Neural crest cell (in vitro differentiated cells): ENCODE measurements at places on chromosomes 13 and 19. TPM values are rescaled to one million over a fixed set of nuclear protein-coding genes. Genes with fewer than 3 reads are reported as not detected.

DNA sequence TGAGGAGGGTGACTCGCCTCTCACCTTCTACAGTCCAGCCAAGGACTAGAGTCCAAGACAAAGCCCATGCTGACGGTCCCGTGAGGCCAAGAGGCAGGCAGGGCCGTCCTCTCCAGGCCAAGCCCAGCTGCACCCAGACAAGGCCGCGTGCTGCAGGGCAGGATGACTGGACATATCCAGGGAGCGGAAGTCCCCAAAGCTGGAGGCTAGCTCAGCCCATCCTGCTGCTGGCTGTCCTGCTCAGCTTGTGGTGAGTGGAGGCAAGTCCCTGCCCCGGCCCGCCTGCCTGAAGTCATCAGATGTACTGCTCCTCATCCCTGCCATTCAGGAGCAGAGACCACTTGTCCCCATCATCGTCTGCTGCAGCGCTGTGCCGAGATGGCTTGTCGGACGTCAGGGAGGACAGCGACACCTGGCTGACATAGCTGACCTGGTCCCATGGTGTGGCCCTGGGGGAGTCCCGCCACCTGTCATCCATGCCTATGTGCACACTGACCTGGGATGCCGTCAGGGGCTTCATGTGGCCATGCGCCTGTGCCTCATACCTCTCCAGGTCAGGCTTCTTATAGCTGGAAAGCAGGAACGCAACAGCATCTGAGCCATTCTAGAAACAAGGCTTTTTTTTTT lies 72.8 kb downstream of the CCDC70 start:
- H3K36me3 ChIP-seq: peaks cover 2% of the 10 kb centered on the region
- no peak overlapping the region for H3K27ac ChIP-seq
- DNase-seq: no peak
- H3K27me3 ChIP-seq: no peaks in the 10 kb centered on the region
- H3K4me1 ChIP-seq: no peaks in the 10 kb centered on the region

DNA sequence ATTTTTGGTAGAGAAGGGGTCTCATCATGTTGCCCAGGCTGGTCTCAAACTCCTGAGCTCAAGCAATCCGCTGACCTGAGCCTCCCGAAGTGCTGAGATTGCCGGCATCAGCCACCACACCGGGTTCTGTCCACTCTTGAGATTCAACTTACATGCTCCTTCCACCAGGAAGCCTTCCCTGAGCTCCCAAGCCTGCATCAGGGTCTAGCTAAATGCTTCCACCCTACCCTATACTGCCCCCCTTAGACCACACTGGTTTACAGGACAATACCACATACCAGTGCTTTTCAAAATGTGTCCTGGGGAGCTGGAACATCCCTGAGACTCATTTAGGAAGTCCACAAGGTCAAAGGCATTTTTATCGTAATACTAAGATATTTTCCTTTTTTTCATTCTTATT lies 15.1 kb upstream of the CACNG8 start:
- no peak overlapping the region for H3K27ac ChIP-seq
- peaks cover 56% of the 10 kb centered on the region for H3K27me3 ChIP-seq
- H3K4me1 ChIP-seq: peaks cover 4% of the 10 kb centered on the region
- DNase-seq: no peak
- H3K36me3 ChIP-seq: no peaks in the 10 kb centered on the region

DNA sequence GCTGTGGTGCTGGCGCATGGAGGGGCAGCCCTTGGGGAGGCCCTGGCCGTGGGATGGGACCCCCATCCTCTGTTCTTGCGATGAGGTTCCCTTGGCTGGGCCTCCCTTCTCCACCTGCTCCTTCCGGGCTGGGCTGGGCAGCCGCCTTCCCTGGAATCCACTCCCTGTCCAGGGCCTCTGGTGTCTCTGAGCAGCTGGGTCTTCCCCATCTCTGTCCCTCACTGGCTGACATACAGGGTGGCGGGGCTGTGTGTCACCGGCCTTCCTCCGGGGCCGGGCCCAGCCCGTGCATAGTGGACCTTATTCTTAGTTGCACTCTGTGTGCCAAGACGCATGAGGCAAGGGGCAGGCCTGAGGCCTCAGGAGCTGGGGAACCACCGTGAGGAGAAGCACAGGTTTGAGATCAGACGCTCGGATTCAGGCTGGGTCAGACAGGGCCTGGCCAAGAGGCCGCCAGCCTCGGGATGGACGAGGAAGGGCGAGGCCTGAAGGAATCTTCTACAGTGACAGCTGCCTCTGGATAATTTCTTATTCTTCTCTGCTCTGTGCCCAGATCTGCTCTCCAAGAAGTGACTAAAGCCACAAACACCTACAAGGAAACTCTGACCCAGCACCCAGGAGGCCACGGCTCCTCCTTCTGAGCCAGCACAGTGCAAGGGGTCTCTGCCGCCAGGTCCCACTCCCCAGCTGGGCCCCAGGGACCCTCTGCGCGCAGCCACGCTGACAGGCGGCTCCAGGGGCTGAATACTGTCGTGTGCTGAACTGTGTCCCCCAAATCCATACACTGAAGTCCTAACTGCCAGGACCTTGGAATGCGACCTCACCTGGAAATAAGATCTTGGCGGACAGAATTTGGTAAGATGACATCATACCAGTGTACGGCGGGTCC lies 11.0 kb downstream of the SGTA start:
- H3K27ac ChIP-seq: no peak overlapping the region
- peaks cover 14% of the 10 kb centered on the region for H3K4me1 ChIP-seq
- no peak for DNase-seq
- no peak overlapping the region for H3K4me3 ChIP-seq
- peaks cover 12% of the 10 kb centered on the region for H3K36me3 ChIP-seq
- H3K27me3 ChIP-seq: no peaks in the 10 kb centered on the region

DNA sequence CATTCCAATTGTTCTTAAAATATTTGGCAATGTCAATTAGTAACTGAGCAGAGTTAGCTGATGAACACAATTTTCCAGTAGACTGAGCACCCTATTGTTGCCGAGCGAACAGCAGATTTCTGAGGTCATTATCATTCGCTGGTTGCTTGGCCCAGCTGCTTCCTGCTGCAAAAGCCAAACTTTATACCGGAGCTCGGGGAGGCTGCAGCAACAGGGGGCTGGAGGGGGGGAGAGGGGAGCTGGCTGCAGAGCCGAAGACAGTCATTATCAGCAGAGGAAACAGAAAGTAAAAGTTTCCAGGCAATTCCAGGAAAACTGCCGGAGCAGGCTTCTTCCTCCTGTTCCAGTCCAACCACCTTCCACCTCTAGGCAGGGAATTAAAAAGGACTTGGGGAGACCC lies 77.9 kb downstream of the ZNF536 start:
- peaks cover 58% of the 10 kb centered on the region for H3K4me1 ChIP-seq
- H3K27ac ChIP-seq: peak overlapping the region; percentile 93
- no peaks in the 10 kb centered on the region for H3K27me3 ChIP-seq
- no peaks in the 10 kb centered on the region for H3K36me3 ChIP-seq

- H3K4me1 ChIP-seq: peaks cover 19% of the 10 kb centered on the region
- H3K27me3 ChIP-seq: no peaks in the 10 kb centered on the region
- H3K27ac ChIP-seq: no peak overlapping the region
- H3K36me3 ChIP-seq: no peaks in the 10 kb centered on the region
- DNase-seq: no peak
Observed at GRCh38 chr13:94318418-94318817, 161.1 kb downstream of the DCT start.

- H3K27me3 ChIP-seq: no peaks in the 10 kb centered on the region
- peaks cover 19% of the 10 kb centered on the region for H3K4me1 ChIP-seq
- no peaks in the 10 kb centered on the region for H3K36me3 ChIP-seq
- DNase-seq: no peak
- no peak overlapping the region for H3K27ac ChIP-seq
Observed at GRCh38 chr19:17314007-17314593, 4.7 kb downstream of the DDA1 start.

The KLK8 gene
- total RNA-seq: not detected in 2 replicates

The GAS6 gene
- 7.7 and 9.0 TPM in 2 replicates for total RNA-seq

The PSG11 gene
- not detected in 2 replicates for total RNA-seq

The GGACT gene
- total RNA-seq: 4.3 and 5.9 TPM in 2 replicates

- no peak for DNase-seq
- no peaks in the 10 kb centered on the region for H3K27me3 ChIP-seq
- H3K27ac ChIP-seq: no peak overlapping the region
- H3K4me3 ChIP-seq: no peak overlapping the region
- peaks cover 6% of the 10 kb centered on the region for H3K4me1 ChIP-seq
Observed at GRCh38 chr13:107035778-107036177, 467.8 kb upstream of the ARGLU1 start.

The YIF1B gene
- total RNA-seq: 43.7 and 45.7 TPM in 2 replicates

- H3K27me3 ChIP-seq: no peaks in the 10 kb centered on the region
- DNase-seq: no peak
- H3K4me3 ChIP-seq: no peak overlapping the region
- H3K4me1 ChIP-seq: peaks cover 8% of the 10 kb centered on the region
- H3K36me3 ChIP-seq: no peaks in the 10 kb centered on the region
- H3K27ac ChIP-seq: no peak overlapping the region
Observed at GRCh38 chr13:28318496-28318895, 176.4 kb downstream of the FLT1 start.

DNA sequence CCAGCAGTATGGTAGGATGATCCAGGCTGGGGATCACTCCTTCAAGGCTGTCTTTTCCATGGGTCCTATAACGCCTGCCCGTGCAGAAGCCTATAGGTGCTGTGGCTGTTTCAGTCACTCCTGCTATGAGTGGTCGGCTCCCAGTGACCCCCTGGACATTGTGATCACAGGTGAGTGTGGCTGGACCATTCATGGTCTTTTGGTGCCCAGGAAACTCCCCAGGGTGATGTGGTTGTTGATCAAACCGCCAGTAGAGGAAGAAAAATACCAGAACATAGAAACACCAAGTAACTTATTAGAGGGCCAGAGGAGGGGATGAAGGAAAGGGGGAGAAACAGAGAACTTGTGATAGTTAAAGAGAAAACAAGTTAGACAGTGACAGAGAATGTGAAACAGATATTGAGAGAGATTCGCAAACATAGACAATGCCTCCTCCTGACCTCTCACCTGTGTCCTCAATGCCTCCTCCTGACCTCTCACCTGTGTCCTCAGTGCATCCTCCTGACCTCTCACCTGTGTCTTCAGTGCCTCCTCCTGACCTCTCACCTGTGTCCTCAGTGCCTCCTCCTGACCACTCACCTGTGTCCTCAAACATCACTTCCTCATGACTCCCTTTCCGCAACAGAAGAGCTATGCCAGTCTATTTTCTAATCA lies 19.4 kb downstream of the LAIR2 start:
- no peak for DNase-seq
- H3K4me3 ChIP-seq: no peak overlapping the region
- H3K27ac ChIP-seq: no peak overlapping the region
- H3K4me1 ChIP-seq: no peaks in the 10 kb centered on the region
- peaks cover 5% of the 10 kb centered on the region for H3K36me3 ChIP-seq

The PRR19 gene
- total RNA-seq: 2.2 and 2.8 TPM in 2 replicates

DNA sequence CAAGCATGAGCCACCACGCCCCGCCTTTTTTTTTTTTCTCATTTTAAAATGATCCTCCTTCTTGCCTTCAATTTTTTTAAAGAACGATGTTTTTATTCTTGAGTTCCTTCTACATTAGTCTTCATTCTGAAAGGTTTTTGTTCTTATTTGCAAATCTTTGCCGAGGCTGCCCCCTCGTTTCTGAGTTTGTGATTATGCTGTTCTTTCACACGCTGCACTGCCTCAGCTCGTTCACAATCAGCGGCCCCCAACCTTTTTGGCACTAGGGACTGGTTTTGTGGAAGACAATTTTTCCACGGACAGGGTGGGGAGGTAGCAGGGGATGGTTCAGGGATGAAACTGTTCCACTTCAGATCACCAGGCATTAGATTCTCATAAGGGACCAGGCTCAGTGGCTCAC lies 26.6 kb downstream of the ZNF787 start:
- H3K27me3 ChIP-seq: no peaks in the 10 kb centered on the region
- peaks cover 10% of the 10 kb centered on the region for H3K4me1 ChIP-seq
- peaks cover 33% of the 10 kb centered on the region for H3K36me3 ChIP-seq
- H3K4me3 ChIP-seq: no peak overlapping the region
- no peak for DNase-seq
- no peak overlapping the region for H3K27ac ChIP-seq

GRCh38 chr13:108947551-108948030 lies 318.2 kb downstream of the MYO16 start:
- no peak overlapping the region for H3K4me3 ChIP-seq
- H3K27me3 ChIP-seq: no peaks in the 10 kb centered on the region
- no peak overlapping the region for H3K27ac ChIP-seq
- H3K4me1 ChIP-seq: peaks cover 6% of the 10 kb centered on the region
- no peaks in the 10 kb centered on the region for H3K36me3 ChIP-seq
- no peak for DNase-seq

DNA sequence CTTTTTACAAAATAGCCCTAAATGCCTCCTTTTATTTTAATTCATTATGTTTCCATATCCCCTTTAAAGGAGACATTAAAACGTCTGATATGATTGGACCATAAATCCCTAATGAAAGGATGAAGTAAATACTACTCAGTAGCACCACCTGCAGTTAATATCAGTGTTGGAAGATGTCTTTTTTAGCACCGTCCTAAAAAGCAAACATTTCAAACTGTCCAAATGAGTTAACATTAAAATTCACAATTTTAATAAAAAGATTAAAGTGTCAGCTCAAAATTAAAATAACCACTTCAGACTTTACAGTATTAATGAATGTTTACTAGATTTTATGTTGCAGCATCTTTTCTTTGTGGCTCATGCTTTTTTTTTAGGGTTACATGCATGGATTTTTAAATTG lies 12.3 kb downstream of the ZNF507 start:
- peaks cover 17% of the 10 kb centered on the region for H3K36me3 ChIP-seq
- H3K4me3 ChIP-seq: no peak overlapping the region
- no peak for DNase-seq
- H3K4me1 ChIP-seq: no peaks in the 10 kb centered on the region

The PALM gene
- total RNA-seq: 45.1 and 52.1 TPM in 2 replicates

GRCh38 chr13:39682310-39682709 lies 26.8 kb downstream of the COG6 start:
- no peaks in the 10 kb centered on the region for H3K27me3 ChIP-seq
- no peaks in the 10 kb centered on the region for H3K4me1 ChIP-seq
- peaks cover 8% of the 10 kb centered on the region for H3K36me3 ChIP-seq
- H3K27ac ChIP-seq: no peak overlapping the region
- DNase-seq: no peak

- no peaks in the 10 kb centered on the region for H3K36me3 ChIP-seq
- H3K4me1 ChIP-seq: no peaks in the 10 kb centered on the region
- H3K27me3 ChIP-seq: peaks cover 1% of the 10 kb centered on the region
- H3K27ac ChIP-seq: no peak overlapping the region
- peak; percentile 74 for DNase-seq
Observed at GRCh38 chr19:34041925-34042521, 130.3 kb upstream of the LSM14A start.

DNA sequence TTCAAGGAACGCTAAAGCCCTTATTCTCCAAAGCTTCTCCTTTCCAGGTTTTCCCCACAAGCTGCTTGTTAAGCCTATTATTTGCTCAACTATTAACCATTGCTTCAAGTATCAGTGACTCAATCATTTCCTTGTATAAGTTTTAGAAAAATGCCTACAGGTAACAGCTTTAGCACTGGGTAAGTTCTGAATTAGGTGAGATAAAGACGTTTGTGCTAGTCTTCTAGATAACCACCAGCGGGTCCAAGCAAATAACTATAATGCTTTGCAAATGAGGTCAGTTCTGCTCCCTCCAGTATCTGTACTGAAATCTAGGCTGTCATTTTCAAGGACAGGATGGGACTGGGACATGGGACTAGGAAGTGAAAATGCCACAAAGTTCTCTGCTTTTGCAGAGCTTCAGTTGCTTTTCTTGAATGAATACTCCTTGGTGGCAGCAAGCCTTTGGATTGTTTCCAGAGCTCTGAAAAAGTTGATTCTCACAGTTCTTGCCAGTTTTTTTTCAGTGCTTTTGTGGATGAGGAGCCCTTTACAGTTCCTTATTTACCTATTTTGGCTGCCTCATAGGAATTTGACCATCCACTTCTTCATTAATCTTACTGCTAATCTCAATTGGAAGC lies 1487.7 kb downstream of the EFNB2 start:
- H3K27me3 ChIP-seq: no peaks in the 10 kb centered on the region
- H3K27ac ChIP-seq: no peak overlapping the region
- no peaks in the 10 kb centered on the region for H3K4me1 ChIP-seq
- no peak for DNase-seq
- H3K36me3 ChIP-seq: peaks cover 5% of the 10 kb centered on the region

The ITGBL1 gene
- not detected in 2 replicates for total RNA-seq
